ENCODE measurements at places on chromosomes 5 and 9.

DNA sequence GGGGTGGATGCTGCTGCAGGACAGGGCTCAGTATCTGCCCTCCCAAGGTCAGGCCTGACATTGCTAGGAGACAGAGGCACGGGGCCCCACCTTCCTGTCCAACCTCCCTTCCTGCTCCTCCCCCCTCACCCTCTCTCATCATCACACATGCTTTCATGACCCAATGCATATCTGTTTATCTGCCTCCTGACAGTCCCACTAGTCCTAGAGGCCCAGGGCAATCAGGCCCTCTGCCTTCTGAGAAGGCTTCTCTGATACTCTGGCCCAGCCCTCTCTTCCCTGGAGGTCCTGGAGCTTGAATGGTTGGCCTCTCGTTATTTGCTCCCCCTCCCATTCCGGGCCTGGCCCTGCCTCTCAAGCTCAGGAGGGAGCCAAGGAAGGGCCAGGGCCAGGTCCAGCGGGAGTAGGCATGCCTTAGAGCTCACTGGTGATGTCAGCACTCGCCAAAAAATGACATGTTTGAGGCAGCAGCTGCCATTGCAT, 90.6 kb upstream of the SAP30L start:
- no peak for DNase-seq

DNA sequence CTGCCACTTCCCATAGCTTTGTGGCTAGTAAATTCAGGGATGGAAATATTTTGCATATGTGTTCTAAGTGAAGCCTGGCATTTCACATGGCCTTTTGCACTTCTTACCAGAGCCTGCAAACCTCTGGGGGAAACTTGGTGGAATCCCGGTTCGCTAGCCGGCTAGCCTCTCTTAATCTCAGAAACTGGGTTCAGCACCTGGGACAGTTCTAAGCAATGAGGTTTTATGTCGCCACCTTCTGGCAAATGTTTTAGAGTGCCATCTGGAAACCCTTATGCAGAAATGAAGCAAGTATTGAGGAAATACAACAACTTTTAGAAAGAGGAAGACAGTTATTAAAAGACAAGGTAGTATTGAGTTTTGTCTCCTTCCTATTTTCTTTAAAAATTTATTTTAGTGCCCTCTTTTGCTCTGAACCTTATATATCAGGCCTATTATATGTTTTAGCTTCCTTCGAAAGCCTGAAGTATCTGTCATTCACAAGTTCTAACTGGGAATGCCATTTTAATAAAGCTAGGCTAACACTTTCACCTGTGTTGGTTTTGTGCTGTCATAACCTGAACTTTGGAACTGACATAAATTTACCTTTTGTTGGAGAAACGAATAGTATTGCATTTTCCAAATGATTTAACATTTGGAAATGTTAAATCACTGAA, 963 bp upstream of the HTR1A start:
- DNase-seq = no peak

GRCh38 chr9:127769929-127770582, 8.4 kb downstream of the SH2D3C start:
- no peak for DNase-seq

GRCh38 chr9:85331626-85332025, 410.1 kb downstream of the AGTPBP1 start:
- DNase-seq = no peak

DNA sequence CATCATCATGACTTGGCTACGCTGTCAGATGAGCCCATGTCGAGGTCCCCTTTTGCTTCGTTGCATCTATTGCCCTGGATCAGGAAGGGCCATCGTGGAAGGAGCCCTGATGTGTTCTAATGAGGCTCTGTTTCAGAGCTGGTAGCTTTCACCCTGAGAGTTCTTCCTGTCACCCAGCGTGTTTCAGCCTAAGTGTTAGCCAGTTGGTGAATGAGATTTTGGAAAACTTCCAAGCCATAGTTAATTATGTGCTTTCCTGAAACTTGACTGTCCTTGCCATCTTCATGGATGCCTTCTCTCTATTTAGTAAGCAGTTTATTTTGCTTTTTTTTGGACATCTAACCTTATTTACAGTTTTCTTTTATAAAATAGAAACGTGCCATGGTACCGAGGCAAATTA, 1695.4 kb upstream of the WWC1 start:
- no peak for DNase-seq

DNA sequence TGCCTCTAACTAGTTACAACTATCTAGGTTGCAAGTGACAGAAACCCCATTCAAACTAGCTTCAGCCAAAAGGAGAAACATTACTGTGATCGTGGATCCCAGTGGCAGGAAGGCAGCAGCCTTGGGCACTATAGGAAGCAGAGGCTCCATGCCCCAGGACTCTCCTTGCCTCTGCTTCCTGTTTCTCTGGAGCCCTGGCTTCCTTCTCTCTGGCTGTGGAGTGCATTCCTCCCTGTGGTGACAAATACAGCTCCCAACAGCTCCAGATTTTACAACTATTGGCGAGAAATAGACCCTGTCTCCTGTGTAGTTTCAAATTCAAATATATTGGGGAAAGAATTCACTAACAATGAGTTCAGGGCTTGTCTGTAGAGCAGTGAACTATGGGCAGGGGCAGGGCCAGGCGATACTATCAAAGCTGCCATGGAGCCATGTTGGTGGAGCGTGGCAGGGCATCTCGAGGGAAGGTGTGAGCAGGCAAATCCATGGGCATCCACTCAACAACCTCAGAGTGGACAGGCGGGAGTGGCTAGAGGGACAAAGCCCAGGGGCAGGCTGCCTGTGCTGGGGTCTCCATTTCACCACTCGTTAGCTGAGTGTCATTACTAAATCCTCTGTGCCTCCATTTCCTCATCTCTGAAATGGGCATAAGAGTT, 189.5 kb downstream of the ERCC6L2 start:
- DNase-seq = no peak

Data from thoracic aorta (tissue), 2 donors.